ENCODE measurements at places on chromosomes 5 and 9.

DNA sequence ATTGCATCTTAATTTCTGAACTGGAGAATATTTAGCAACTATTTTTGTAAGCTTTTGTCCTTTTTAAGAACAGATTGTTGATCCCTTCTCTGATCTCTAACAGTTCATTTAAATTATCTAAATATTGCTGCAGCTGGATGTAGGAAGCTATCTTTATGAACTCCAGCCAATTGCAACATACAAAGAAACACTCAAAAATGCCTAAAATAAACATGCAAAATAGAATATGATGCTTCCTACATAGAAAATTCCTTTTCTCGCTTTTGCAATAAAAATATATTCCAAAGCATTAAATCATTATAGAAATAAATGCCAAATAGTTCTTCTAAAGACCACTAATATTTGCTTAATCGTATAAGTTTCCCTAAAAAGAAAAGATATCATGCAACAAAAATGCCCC lies 218.6 kb downstream of the LURAP1L start:
- no peak for DNase-seq

DNA sequence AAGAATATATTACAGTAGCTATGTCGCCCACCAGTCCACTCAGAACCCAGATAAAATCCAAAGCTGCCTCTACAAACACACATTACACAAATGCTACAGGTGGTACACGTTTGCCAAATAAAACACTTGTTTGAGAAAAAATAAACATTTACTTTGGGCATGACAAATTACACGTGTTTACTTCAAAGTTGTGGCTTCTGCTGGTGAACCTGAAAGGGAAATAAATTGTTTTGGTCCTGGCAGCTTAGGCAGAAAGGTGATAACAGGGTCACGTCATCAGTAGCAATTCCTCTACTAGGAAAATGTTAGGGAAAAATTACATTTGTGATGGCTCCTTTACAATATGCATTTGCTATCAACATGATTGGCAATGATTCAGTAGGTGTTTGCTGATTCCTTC lies 497.3 kb upstream of the WWC1 start:
- DNase-seq, result no peak

DNA sequence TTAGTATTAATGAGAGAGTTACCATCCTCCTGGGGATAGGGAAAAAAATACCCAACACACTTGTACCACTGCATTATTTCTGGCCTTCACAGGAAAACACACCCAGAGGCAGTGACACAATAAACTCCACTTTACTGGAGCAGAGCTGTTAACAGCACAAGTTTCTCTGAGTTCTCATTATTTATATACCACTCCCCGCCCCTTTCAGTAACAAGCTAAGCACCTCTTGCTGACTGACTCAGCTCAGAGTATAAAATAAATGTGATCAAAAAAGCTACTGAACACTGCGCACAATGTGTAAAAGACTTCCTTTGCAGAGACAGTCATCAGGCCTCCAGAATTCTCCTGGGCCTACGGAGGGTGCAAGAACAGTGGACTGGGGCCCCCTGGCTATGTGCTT lies 21.6 kb downstream of the KLF9 start:
- DNase-seq, result no peak

DNA sequence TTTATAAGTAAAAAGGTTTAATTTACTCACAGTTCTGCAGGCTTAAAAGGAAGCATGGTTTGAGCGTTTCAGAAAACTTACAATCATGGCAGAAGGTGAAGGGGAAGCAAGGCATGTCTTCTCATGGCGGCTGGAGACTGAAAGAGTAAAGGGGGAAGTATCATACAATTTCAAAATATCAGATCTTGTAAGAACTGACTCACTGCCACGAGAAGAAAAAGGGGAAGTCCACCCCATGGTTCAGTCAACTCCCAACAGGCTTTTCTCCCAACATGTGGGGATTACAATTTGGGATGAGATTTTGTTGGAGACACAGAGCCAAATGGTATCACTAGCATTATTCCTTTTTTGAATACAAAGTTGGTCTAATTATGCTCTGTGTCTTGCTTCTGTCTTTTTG lies 627.9 kb upstream of the ST8SIA4 start:
- no peak for DNase-seq

- no peak for DNase-seq
Observed at GRCh38 chr9:93037476-93037971, 21.0 kb upstream of the SUSD3 start.

- DNase-seq, result no peak
Observed at GRCh38 chr9:130898552-130898852, 1.9 kb upstream of the QRFP start.

DNA sequence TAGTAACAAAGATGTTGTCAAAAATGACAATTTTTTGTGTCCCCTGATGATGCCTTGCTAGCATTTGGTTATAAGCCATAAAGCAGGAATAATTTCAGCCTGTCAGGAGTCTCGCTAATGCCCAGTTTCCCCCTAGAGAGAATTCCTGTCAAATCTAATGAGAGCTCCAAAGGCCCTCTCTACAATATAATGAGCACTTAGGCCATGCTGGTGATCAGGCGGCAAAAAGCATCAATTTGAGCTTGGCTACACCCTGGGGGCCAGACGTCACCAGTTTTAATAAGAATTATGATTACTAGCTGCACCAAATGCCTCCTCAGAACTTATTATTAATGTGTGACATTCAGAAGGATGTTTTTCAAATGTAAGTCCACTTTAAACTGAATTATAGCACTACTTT lies 6.1 kb downstream of the TLE1 start:
- DNase-seq, result no peak

DNA sequence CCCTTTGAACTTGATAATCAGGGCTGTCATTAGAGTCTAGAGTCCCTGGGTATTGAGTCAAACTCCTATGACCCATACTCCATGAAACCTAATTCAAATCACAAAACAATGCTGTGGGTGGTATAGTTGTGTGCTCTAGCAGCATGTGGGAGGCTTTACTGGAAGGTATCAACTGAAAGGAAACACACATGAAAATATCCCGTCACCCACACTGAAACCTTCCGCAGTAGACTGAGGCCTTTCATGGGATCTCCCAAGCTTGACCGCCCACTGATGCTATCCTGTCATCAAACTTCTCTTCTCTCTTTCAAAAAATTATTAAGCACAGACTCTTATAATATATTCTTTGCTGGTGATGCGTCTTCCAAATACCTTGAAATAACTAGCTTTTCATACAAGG lies 569.1 kb upstream of the MEF2C start:
- no peak for DNase-seq

DNA sequence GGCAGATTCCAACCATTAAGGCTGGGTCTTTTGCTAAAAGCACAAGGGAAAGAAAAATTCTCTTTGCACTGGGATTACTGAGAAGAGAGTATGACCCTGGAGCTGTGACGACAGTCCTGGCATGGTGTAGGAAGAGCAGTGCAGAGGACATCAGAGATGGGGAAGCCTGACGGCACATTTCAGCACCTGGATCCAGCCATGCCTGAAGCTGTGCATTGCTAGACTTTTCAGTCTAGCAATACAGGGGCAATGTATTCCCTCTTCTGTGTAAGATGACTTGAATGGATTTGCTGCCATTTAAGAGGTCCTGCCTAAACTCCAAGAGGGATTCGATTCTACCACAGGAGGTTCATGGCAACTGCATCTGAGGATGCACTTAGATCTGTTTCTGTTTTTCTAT lies 12.3 kb upstream of the MRNIP start:
- DNase-seq, result no peak

DNA sequence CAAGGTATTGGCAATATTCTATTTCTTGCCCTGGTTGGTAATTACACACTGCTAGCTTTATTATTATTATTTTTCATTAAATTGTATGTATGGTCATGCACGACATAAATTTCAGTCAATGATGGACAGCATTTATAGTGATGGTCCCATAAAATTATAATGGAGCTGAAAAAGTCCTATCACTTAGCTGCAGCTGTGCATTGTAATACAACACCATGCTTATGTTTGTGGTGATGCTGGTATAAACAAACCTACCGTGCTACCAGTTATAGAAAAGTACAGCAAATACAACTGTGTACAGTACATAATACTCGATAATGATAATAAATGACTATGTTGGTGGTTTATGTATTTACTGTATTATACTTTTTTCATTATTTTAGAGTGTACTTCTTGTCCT lies 65.5 kb downstream of the NR3C1 start:
- DNase-seq, result no peak

DNA sequence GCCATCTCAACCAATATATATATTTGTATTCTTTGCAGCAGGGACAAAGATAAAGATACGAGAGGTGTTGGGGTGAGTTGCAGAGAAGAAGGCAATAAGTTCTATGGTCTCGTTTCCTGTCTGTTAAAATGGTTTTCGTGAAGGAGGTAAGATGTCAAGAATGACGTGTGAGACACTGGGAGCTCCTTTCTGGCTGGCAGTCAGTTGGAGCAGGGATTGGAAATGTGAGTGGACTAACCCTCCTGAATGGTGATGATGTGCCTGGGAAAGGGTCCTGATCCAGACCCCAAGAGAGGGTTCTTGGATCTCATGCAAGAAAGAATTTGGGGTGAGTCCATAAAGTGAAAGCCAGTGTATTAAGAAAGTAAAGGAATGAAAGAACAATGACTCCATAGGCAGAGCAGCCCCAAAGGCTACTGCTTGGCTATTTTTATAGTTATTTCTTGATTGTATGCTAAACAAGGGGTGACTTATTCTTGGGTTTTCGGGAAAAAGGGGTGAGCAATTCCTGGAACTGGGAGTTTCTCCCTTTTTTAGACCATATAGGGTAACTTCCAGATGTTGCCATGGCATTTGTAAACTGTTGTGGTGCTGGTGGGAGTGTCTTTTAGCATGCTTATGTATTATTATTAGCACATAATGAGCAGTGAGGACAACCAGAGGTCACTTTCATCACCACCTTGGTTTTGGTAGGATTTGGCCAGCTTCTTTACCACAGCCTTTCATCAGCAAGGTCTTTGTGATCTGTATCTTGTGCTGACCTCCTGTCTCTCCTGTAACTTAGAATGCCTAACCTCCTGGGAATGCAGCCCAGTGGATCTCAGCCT lies 53.7 kb downstream of the SPATA31C2 start:
- no peak for DNase-seq

GRCh38 chr9:121935739-121936138 lies 157.4 kb downstream of the TTLL11 start:
- DNase-seq, result no peak

- DNase-seq, result no peak
Observed at GRCh38 chr5:93724791-93725190, 16.6 kb downstream of the POU5F2 start.

- no peak for DNase-seq
Observed at GRCh38 chr5:180389252-180390101, 36.3 kb upstream of the GFPT2 start.

DNA sequence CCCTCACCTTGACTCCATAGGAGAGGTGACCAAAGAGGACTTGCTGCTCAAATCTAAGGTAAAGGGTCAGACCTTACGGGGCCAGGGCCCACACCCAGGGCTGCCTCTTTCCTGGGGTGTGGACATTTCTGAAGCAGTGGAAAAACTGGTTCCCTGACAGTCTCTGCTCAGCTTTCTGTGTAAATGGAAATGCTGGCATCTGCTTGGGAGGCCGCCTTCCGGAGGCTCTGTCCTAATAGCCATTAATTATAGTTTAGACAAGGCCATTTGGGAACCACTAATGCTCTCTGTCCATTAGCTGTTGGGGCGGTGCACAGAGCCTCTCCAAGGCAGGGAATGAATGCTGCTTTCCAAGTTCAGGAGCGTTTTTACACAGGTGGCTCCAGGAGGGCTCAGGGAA lies 17.3 kb downstream of the USP20 start:
- DNase-seq, result no peak

GRCh38 chr5:130068988-130069387 lies 164.7 kb downstream of the CHSY3 start:
- DNase-seq, result no peak

GRCh38 chr5:67679184-67679841 lies 482.7 kb upstream of the CD180 start:
- DNase-seq, result no peak

- no peak for DNase-seq
Observed at GRCh38 chr5:131068893-131069643, 96.0 kb downstream of the HINT1 start.

- DNase-seq, result no peak
Observed at GRCh38 chr5:98977723-98978122, 48.9 kb upstream of the CHD1 start.

DNA sequence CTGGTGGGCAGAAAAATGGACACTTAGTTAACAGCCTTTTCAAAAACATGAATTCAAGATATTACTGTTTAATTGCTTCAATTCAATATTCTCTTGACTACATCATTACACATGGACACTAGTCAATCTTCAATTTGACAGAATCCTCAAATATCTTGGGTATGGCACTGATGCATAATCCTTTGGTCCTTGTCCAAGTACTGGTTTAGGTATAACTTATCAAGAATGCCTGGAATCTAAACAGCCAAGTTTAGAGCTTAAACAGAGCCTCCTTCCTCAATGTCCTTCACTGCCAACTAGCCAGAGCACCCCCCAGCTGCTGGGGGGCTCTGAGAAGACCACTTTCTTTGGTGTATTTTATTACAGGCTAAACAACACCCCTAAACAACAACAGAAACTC lies 61.6 kb upstream of the ERCC6L2 start:
- DNase-seq, result no peak

DNA sequence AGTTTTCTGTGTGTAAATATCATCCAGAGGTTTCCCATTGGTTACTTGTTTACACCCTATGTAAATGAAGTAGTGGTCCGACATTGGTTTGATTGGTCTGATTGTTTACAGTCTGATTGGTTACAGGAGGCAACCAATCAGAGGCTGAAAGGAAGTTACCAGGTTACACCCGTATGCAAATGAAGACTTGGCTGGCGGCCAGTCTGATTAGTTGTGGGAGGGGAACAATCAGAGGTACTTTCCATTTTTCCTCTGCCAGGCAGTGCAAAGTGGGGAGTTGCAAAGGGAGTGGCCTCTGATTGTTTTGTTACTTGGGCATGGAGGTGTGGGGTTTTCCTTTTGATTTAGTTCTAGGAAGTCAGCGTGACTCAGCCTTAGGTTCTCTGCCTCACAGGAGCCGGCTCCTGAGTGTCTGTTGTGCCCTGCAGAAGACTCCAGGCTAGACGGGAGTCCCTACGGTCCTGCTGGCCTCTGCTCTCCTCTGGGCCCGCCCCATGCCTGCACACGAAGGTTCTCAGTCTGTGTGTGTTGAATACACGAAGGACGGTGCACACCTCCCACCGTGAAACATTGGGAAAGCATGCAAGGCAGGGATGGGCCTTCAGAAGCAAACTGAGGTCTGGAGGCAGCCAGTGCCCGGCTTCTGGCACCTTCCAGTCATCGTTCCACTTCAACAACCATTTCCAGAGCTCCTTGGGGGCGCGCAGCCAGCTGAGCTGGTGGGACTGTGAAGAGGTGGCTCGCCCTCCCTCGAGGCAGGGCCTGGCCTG lies 42.9 kb downstream of the OLFM1 start:
- peak; percentile 16 for DNase-seq

DNA sequence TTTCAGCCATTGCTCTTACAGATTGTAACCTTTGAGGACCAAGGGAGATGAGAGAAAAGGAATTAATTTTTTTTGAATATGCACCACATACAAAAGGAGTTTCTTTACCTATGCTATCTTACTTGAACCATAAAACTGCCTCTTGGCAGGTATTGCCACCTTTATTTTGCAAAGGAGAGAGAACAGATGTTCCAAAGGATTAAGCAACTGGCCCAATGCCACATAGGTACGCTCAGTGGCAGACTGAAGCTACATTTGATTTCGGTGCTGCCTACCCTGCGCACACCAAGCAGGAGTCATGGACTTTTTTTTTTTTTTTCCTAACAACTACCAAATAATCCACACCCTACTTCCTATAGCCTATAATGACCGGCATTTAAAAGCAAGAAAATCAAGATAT lies 43.1 kb downstream of the SAXO1 start:
- no peak for DNase-seq
